Putamen (tissue), 1 donor: ENCODE measurements at places on chromosomes 2 and 18.

GRCh38 chr2:137525641-137526190 lies 438.6 kb upstream of the HNMT start:
- DNase-seq: no peak

DNA sequence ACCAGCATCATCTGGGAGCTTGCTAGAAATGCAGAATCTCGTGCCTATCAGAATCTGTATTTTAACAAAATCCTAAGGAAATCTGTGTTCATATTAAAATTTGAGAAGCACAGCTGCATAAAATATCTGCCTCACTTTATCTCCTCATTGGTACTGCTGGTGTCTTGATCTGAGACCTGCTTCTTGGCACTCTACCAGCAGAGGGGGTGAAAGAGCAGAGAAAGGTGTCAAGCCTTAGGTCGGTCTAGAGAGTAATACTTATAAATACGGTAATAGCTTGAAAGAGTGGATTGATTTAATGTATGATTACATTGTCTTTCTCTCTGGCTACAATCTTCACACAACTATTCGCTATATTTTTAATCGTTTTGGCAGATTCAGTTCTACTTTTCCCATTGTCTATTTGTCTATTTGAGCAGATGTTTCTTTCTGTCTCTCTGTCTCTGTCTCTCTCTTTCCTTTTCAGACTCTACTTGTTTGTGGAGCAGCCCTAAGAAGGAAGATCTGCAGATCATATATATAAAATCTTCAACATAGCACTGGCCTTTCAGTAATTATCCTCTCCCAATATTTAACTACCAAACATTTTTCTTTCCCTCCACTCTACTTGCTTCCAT lies 1.7 kb upstream of the GCG start:
- peak; percentile 56 for DNase-seq

GRCh38 chr2:235314371-235314930 lies 179.4 kb upstream of the AGAP1 start:
- DNase-seq: peak; percentile 10

GRCh38 chr2:43269706-43270105 lies 43.3 kb upstream of the ZFP36L2 start:
- no peak for DNase-seq

DNA sequence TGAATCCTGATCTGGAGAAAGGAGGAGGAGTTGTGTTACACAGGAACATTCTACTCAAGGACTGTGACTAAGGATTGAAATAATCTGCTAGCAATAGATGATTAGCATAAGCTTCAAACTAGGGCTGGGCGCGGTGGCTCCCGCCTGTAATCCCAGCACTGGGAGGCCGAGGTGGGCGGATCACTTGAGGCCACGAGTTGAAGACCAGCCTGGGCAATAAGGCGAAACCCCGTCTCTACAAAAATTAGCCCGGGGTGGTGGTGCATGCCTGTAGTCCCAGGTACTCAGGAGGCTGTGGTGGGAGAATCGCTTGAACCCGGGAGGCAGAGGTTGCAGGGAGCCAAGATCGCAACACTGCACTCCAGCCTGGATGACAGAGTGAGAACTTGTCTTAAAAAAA lies 1.5 kb downstream of the TRMT61B start:
- no peak for DNase-seq

DNA sequence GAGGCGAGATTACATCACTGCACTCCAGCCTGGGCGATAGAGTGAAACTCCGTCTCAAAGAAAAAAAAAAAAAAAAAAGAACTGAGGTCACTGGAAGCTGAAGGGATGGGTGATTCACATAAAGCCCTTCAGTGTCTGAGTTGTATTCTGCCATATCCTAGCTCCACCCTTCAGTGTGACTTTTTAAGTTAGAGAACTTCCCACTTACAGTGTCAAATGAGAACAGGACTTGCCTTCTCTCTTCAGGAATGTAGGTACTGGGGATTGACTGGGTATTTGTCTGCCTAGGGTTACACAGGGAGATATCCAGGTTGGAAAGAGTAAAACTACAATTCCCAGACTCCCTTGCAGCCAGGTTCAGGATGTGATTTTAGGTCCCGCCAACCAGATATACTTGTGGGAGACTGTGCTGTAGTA lies 37.9 kb downstream of the EHD3 start:
- DNase-seq: no peak

DNA sequence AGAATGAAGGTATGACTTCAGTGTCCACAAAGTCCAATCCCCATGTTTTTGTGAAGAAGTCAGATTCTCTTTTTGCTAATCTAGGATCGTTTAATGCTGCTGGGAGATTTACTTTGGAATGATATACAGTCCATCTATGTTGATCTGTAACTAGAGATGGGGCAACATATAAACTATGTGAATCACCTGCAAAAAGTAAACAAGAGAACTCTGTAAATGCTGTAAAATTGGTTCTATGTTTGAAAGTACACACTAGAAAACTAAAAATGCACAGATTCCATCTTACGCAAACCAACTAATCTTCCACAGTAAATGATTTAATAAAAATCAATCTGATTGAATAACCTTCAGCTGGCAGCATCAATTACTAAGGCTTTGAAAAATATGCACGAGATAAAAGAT lies 37.5 kb downstream of the VPS54 start:
- DNase-seq: no peak
